ENCODE measurements at places on chromosomes 13 and 19. TPM values are rescaled to one million over a fixed set of nuclear protein-coding genes. Genes with fewer than 3 reads are reported as not detected.

Gene CCNA1
- total RNA-seq = not detected

Gene PEG3
- total RNA-seq = 0.16 TPM

DNA sequence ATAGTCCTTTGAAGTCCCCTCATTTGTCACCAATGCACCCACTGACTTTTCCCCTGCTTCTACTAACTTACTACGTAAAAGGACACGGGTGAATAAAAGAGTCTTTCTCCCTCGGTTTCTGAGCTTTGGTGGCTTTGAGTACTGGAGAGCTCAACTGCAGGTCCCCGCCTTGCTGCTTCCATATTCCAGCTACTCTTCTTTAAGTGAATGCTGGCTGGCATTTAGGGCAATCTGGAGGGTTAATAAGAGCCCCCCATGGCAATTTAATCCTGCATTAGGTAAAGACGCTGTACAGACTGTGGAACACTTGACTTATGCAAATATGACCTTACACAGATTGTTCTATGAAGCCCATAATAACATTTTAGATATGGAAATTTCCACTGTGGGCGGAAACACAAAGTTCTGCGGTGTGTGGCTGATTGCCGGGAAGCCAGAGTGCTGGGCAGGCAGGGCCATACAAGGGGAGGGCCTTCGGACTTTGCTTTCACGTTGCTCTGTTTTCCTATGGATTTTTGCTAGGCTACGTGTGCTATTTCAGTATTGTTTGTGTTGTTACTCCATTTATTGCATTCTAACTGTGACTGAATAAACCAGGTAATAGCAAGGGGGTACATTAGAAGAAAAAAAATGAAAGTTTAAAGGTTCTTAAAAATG, 97.5 kb downstream of the SLC10A2 start:
- no peak for DNase-seq

- no peak for DNase-seq
These were observed 5.6 kb upstream of the AMH start for GRCh38 chr19:2243274-2244124.

GRCh38 chr13:27915301-27916207, 4.2 kb upstream of the PDX1 start:
- no peak for DNase-seq

DNA sequence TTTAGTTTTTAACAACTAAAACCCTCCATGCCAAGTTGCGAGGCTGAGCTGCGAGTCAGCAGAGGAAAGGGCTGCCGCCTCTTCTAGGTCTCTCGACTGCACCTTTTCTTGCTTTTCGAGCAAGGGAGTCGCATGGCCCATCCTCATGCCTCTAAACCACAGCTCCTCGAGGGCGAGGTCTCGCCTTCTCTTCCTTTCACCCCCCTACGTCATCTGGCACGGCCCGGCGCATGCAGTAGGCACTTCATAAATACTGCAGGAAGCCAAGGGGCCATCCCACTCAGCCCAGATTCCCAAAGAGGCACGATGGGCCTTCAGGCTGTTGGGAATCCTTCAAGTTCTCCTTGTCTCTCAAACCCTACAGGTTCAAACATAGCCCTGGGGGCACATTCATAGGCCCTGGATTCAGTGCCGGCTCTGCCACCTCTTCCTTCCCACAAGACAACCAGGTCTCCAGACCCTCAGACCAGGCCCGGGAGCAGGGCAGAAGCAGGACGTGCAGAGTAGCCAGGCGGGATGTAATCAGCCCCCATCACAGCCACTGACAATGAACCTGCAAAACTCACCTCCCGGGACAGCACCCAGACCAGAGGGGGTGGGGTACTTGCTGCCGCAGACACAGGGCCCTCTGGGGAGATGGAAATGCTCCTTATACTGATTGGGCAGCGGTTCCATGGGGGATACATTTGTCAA, 41.7 kb downstream of the GGACT start:
- DNase-seq = no peak

- DNase-seq = no peak
These were observed 18.6 kb downstream of the PEPD start for GRCh38 chr19:33503030-33503429.

DNA sequence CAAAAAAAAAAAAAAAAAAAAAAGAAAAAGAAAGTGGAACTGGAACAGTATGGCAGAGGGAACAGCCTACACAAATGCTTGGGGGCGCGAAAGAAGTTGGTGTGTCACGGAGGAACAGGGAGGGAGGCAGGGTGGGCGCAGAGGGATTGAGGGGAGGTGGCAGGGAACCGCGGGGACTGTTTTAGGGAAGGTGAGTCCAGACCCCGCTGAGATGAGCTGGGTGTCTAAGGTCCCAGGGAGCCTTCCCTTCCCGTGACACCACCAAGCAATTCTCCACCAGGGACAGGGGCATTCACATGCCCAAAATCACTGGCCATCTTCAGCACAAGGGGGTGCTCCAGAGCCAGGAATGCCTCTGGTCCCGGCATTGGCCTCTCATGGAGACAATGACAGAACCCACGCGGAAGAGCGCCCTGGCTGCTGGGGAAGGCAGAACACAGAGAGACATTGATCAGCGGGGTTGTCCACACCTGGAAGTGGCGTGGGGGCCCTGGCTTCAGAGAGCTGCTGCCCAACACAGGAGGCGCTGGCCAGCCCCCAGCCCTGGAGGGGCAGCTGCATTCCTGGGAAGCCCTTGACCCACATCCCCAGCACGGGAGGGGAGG, 6.9 kb downstream of the PEAK3 start:
- DNase-seq = peak; percentile 47

Gene ZNF723
- 0.14 TPM for total RNA-seq

Gene CYP2A7
- not detected for total RNA-seq

DNA sequence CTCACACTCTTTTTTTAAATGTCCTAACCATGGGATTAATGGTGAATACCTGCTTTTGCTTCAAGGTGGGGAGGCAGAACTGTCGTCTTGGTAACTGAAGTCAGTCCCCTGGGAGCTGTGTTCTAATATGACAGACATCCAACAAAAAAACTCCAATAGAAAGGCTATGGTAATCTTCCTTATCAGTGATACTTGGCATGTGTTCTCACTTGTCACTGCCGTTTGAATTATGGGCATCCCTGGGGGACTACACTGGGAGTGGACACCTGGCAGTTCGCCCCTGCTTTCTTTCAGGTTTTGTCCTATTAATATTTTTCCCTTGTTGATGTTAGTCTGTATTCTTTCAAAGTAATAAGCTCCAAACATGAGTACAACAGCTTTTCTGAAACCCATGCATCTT, 252.6 kb downstream of the SLITRK5 start:
- no peak for DNase-seq

- peak; percentile 57 for DNase-seq
These were observed 7.5 kb downstream of the F10 start for GRCh38 chr13:113129921-113130750.

- no peak for DNase-seq
These were observed 40.7 kb upstream of the SIN3B start for GRCh38 chr19:16788479-16788878.

- DNase-seq = peak; percentile 23
These were observed 27.4 kb upstream of the TIMM44 start for GRCh38 chr19:7970716-7971448.

- peak; percentile 62 for DNase-seq
These were observed 21.9 kb downstream of the CEBPA start for GRCh38 chr19:33280351-33280921.

GRCh38 chr13:48827709-48828108, 148.0 kb upstream of the FNDC3A start:
- peak; percentile 21 for DNase-seq

- DNase-seq = no peak
These were observed 133.8 kb downstream of the MRPL57 start for GRCh38 chr13:21310220-21310619.

Gene MFSD12
- total RNA-seq = 76.1 TPM

GRCh38 chr19:35213663-35214632, 14.6 kb downstream of the FAM187B start:
- peak; percentile 80 for DNase-seq

Data from activated naive CD8-positive, alpha-beta T cell treated with anti-CD3 and anti-CD28 coated beads for 36 hours (primary cell).